ENCODE measurements at places on chromosomes 3 and 15.
A peak's percentile ranks its signal among the peaks of the same experiment; 100 is the strongest.

GRCh38 chr3:98388147-98388546 is 2.3 kb upstream of the OR5K3 start:
- ATAC-seq, result no peak

DNA sequence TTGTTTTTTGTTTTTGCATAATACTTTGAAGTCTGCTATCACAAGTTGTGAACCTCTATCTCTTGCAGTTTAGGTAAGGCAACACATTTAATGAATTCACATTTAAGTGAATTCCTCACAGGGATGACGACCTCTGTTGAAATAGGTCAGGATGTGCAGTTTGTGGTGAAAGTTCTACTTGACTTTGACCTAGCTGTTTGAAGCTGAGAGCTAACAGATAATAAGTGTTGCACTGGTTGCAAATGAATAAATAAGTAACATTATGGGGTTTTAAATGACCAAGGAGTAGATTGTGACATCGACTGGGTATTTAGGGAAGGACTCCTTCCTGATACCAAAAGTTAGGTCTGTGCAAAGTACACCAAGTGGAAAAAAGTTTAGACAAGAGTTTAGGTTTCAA is 23.9 kb downstream of the NIT2 start:
- no peak for ATAC-seq

DNA sequence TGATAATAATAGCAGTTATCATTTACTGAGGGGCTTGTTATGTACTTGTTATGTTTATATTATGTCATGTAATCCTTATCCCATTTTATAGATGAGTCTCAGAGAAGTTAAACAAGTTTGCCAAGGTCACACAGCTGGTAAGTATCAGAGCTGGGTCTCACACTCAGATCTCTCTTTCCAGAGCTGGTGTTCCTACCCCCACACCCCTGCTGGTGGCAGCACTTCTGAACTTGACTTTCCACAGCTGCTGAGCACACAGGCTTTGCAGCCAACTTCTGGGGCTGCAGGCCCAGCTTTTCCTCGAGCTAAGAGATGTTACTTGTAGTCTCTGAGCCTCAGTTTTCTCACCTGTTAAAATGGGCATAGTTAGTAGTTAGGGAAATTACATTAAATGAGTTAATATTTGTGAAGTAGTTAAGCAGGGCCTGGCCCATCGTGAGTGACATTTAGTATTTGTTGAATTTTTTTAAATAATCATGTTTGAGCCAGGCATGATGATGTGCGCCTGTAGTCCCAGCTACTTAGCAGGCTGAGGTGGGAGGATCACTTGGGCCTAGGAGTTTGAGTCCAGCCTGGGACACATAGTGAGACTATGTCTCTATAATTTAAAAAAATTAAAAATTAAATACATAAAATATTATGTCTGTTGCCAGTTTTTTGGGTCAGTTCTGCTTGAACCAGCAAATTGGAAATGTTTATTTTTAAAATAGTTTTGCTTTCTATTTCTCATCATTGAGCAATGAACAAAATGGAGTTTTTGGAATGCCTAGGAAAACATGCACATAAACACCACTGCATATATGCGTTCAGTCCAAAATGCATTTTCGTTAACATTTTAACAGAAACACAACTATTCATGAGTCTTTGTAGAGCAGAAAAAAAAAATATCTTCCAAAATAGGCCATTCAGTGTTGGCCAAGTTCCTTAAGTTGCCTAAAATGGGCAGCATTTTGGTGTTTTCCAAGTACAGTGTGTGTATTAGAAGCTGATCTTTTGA is 87.3 kb downstream of the SMAD6 start:
- peak; percentile 89 for ATAC-seq

DNA sequence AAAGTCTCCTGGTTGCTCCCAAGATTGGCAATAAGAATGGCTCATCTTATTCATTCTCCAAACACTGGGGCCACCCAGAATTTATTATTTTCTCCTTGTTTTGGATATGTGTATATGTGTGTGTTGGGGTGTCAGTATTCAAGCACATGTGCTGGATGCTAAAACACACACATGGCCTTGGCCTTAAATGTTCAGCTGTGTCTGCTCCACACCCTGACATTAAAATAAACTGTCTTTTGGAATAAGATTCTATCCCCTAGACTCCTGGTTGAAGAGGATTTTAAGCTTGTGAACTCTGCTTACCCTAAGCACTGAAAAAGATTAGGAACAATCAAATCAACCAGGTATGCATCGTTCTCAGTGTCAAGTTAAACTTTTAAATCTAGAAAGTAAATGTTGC is 382.9 kb upstream of the MCTP2 start:
- ATAC-seq, result no peak

GRCh38 chr3:52072471-52072870 is 16.1 kb upstream of the DUSP7 start:
- no peak for ATAC-seq

- ATAC-seq, result peak; percentile 99
These were observed 194.2 kb downstream of the UACA start for GRCh38 chr15:70569091-70569713.

DNA sequence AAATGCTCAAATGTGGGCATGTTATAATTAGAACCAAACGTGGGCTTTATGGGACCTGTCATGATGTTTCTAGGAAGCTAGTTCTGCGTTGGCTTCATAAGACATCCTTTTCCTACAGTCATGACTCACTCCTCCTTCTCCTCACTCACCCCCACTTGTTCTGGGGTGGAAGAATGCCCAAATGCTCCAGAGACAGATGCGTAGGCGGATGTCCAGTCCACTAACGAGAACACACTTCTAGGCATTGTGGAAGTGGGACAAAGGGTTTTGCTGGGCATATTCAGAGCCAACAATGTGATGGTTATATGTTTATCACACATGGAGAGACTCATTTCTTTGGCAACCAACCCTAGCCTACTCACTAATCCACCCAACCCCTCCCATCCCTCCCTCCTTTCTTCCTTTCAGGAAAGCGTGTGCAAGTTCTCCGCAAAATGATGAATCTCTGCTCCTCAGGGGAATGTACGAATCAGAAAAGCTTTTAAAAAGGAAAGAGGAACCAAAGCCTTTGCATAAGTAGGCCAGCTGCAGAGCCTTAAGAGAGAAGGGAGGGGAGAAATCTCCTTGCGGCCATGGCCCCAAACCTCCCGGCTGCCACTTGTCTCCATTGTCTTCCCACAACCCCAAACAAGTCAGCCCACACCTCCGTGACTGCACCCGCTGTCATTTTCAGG is 123.0 kb upstream of the SPRED1 start:
- peak; percentile 90 for ATAC-seq

Measured in SK-N-SH treated with all-trans-retinoic acid at 6 μM for 48 hours (cell line).